ENCODE measurements at places on chromosomes 6 and 20. TPM values are rescaled to one million over a fixed set of nuclear protein-coding genes. Genes with fewer than 3 reads are reported as not detected.

GRCh38 chr6:126811321-126811720 lies 307.1 kb upstream of the RSPO3 start:
- H3K27ac ChIP-seq: no peak overlapping the region
- H3K27me3 ChIP-seq: no peaks in the 10 kb centered on the region
- no peaks in the 10 kb centered on the region for H3K36me3 ChIP-seq
- H3K4me1 ChIP-seq: peaks cover 5% of the 10 kb centered on the region
- H3K4me3 ChIP-seq: no peak overlapping the region
- no peak for DNase-seq

DNA sequence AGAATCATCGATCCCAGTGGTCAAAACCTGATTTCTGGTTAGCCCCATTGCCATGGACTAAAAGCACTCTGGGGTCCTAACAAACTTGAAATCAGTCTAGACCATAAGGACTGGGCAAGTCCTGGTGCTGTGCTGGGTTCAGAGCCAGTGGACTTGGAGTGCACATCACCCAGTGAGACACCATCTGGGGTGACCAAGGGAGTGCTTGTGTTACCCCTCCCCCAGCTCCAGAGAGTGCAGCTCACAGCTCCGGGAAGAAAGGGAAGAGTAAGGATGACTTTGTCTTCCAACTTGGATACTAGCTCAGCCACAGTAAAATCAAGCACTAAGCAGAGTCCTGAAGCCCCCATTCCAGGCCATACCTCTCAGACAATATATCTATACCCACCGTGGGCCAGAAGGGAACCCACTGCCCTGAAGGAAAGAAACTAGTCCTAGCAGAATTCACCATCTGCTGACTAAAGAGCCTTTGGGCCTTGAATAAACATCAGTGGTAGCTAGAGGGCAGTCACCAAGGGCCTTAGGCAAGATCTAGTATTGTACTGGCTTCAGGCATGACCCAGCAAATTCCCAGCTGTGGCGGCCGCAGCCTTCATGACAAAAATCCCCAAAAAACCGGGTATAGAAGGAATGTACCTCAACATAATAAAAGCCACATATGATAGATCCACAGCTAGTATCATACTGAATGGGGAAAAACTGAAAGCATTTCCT lies 153.5 kb upstream of the OGFRL1 start:
- H3K36me3 ChIP-seq: no peaks in the 10 kb centered on the region
- H3K4me1 ChIP-seq: peaks cover 10% of the 10 kb centered on the region
- no peak overlapping the region for H3K4me3 ChIP-seq

- no peaks in the 10 kb centered on the region for H3K27me3 ChIP-seq
- H3K4me1 ChIP-seq: no peaks in the 10 kb centered on the region
- no peak overlapping the region for H3K27ac ChIP-seq
- DNase-seq: no peak
These were observed 5.4 kb downstream of the R3HDML start for GRCh38 chr20:44342248-44342647.

DNA sequence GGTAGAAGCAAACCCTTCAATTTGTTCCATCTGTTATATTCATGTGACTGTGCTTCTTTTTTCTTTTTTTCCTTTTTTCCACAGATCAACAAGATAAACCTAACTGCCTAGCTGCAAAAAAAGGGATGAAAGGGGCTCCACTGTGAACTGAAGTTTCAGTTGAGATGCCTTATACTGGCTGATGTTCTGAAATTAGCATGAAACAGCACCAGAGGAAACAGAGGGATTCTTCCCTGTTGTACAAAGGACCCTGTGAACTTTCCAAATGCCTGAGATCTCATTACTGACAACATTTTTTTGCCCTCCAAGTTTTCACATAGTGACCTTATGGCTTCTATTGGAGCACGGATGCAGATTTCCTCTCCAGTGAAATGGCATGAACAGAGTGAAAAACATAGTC lies 302.7 kb upstream of the TFAP2D start:
- H3K36me3 ChIP-seq: no peaks in the 10 kb centered on the region
- peaks cover 8% of the 10 kb centered on the region for H3K4me1 ChIP-seq
- DNase-seq: no peak
- H3K27ac ChIP-seq: peak overlapping the region; percentile 76

GRCh38 chr20:49705358-49705757 lies 8.3 kb downstream of the B4GALT5 start:
- no peak overlapping the region for H3K4me3 ChIP-seq
- no peaks in the 10 kb centered on the region for H3K27me3 ChIP-seq
- no peak for DNase-seq
- H3K27ac ChIP-seq: peak overlapping the region; percentile 85

DNA sequence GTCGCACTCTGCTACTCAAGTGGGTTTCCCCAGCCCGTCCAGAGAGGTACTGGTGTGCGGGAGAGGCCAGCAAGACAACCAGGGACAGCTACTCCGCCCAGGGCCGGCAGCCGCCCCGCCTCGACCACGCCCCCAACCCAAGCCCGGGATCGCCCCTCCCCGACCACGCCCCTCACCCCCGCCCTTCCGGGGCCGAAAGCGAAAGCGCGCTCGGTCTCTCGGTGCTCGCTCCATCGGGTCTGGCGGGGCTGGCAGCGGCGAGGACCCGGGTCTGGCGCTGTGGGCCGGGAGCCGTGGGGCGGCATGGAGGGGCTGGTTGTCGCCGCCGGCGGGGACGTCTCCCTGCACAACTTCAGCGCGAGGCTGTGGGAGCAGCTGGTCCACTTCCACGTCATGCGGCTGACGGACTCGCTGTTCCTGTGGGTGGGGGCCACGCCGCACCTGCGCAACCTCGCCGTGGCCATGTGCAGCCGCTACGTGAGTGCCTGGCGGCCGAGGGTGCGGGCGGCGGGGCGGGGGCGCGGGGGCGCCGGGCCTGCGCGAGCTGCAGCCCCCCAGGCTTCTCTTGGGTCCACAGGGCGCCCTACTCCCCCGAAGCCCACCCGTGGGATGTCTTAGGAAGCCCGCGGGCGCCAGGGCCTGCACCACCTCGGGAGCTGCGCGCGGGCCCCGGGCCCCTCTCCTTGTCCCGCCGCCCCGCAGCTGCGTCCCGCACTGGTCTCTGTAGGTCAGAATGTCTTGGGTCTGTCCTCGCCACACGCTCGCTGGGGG lies at the start of gene PSMG4:
Gene PSMG4 (plus strand): TSS at position 228 of the 771 bp plus-strand sequence. CDS start 76 bp downstream, at position 304.
- peaks cover 4% of the 10 kb centered on the region for H3K27me3 ChIP-seq
- peaks cover 30% of the 10 kb centered on the region for H3K4me1 ChIP-seq
- peaks cover 25% of the 10 kb centered on the region for H3K36me3 ChIP-seq
- peak within 1 kb of the TSS; percentile 98 for H3K4me3 ChIP-seq
- H3K27ac ChIP-seq: peak within 1 kb of the TSS; percentile 93
- DNase-seq: peak; percentile 97

DNA sequence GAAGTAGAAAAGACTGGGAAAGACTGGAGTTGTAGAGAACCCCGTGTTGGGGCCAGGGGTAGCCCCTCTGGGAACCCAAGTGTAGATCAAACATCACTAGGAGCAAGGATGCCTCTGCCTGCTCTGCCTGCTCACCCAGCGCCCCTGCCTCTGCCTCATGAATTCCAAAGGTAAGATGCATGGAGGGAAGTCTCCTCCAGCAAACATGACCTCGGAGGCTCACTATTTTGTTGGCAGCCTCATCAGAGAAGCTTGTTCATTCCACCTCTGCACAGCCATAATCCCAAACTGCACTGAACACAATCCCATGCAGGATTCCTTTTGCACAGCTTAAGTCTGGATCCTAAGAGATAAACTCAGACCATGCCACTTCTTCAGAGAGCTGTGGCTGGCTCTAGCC lies 4.9 kb downstream of the FRS3 start:
- H3K4me1 ChIP-seq: peaks cover 6% of the 10 kb centered on the region
- peaks cover 8% of the 10 kb centered on the region for H3K36me3 ChIP-seq
- no peak overlapping the region for H3K4me3 ChIP-seq
- no peak for DNase-seq

DNA sequence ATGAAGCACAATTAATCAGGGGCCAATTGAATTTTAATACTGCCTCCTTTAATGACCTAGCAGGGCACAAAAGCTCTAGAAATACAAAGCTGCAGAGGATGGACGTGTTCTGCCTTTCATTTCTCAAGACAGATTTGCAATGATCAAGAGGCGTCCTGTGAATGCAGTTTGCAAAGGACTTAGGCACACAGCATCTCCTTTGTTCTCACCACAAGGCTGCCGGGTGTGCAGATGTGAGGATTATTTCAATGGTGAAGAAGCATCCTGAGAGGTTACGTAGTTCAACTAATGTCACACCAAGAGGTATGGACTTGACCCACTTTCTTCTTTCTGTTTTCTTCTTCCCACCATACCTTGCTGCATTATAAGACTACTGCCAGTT lies 42.9 kb upstream of the SPTLC3 start:
- H3K4me3 ChIP-seq: no peak overlapping the region
- no peak for DNase-seq
- H3K4me1 ChIP-seq: peaks cover 15% of the 10 kb centered on the region

DNA sequence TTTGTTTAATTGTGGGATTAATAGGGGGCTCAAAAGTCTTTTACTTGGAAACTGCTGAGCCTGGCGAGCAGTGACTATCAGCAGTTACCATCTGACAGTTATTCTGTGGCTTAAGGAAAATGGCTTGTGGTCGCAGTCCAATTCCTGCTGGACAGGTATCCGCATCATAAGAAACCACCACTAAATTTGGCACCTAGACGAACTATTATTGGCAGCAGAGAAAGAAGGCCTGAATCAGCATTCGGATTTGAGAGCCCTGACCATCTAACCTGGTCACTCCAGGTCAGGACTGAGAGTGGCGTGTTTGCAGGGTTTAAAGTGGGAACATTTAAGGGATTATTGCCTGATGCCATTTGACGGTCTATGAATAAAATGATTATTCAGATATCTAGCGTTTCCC lies 146.4 kb downstream of the RPS12 start:
- peaks cover 16% of the 10 kb centered on the region for H3K4me1 ChIP-seq
- no peaks in the 10 kb centered on the region for H3K27me3 ChIP-seq
- no peak for DNase-seq
- H3K27ac ChIP-seq: no peak overlapping the region
- H3K36me3 ChIP-seq: no peaks in the 10 kb centered on the region

NOX3 gene
- total RNA-seq: 0.09 TPM

DNA sequence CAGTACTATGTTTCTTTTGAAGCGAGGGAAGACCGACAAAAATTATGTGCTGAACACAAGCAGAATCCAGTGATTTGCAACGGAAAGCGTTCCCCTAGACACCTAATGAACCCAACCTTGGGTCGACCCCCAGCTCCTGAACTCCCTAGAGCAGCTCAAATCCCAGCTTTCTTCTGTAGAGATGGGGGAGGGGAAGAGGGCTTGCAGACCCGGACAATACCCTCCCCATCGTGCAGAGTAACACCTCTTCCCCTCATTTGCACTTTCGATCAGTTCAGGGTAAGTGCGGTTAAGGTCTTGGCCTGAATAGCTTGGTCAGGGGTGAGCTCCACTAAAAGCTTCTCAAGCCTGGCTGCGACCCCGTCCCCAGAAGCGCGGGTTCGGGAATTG lies 404 bp downstream of the CEP162 start:
- H3K4me1 ChIP-seq: peaks cover 4% of the 10 kb centered on the region
- no peak for DNase-seq
- no peaks in the 10 kb centered on the region for H3K36me3 ChIP-seq
- H3K4me3 ChIP-seq: peak overlapping the region; percentile 94

PLTP gene
- total RNA-seq: 133 TPM

GRCh38 chr6:13917141-13917540 lies 7.6 kb upstream of the RNF182 start:
- H3K36me3 ChIP-seq: no peaks in the 10 kb centered on the region
- peaks cover 21% of the 10 kb centered on the region for H3K27me3 ChIP-seq
- H3K4me1 ChIP-seq: peaks cover 16% of the 10 kb centered on the region
- no peak overlapping the region for H3K4me3 ChIP-seq

DNA sequence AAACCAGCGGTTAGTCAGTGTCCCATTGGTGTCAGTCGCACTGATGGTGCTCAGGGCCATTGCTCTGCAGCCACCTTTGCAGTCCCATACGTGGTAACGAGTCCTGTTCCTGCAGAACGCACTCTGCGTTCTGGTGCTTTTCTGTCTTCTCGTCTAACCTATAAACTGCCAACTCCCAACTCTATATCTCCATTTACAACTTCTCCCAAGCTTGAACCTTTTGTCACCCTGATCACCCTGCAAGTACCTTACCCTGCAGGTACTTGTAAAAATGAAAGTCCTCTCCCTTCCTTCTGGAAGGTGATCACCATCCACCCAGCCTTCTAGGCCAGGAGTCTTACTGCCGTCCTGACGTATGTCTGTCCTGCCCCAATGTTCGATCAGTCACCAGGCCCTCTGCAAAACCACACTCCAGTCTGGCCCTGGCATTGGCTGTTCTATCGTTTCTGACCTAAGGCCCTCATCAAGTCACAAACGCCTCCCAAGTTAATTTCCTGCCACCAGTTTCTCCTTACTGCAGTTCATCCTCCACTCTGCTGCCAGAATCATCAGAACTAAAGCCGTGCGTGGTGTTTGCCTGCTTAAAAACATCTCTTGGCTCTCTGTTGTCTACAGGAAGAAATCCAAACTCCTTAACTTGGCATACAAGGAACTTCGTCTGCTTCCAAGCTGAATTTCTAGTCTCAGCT lies 7.9 kb downstream of the RREB1 start:
- H3K4me3 ChIP-seq: no peak overlapping the region
- H3K27me3 ChIP-seq: peaks cover 8% of the 10 kb centered on the region
- peaks cover 73% of the 10 kb centered on the region for H3K4me1 ChIP-seq
- DNase-seq: no peak
- no peaks in the 10 kb centered on the region for H3K36me3 ChIP-seq

TP53TG5 gene
- 0.85 TPM for total RNA-seq

DNA sequence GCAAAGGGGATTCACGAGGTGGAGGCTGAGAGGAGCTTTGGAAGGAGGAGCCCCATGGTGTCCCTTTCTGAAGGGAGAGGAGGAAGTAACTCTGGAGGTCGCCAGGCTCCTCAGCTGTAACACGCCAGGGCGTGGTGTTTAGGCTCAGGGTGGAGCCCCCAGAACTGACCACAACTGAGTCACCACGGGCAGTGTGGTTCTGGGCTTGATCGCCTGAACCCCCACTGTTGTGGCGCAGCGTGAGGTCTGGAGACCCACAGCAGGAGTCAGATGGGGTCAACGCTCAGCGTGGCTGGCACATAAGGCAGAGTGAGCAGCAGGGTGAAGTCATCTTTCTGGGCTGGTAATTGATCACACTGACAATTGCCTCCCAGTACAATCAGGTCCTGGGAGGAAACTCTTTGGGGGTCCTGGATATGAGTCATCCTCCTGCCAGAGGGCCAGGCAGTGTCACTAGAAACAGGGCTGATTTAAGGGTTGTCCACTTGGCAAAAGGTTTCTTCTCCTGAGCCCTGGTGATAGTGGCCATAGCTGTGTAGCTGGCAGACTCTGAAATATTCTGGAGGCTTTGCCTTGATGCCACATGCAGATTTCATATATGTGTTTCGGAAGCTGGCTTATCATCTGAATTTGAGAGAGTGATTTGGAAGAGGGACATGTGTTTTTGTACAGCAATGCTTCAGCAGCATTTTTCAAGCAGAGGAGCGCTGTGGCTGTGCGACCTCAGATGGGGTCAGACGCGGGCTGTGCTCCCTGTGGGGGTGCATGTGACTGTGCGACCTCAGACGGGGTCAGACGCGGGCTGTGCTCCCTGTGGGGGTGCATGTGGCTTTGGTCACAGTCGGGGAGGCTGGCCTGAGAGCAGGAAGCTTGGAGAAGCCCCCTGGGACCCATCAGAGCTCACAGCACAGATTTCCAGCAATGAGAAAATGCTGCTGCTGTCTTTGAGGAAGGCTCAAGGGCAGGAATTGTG lies 50.0 kb downstream of the SYNJ2 start:
- H3K4me3 ChIP-seq: no peak overlapping the region
- H3K27me3 ChIP-seq: no peaks in the 10 kb centered on the region
- peaks cover 21% of the 10 kb centered on the region for H3K4me1 ChIP-seq
